Hematopoietic multipotent progenitor cell treated with erythropoietin and hydrocortisone succinate and interleukin-3 and kit ligand, for 4 days (in vitro differentiated cells): ENCODE measurements at places on chromosomes 5 and 9.

DNA sequence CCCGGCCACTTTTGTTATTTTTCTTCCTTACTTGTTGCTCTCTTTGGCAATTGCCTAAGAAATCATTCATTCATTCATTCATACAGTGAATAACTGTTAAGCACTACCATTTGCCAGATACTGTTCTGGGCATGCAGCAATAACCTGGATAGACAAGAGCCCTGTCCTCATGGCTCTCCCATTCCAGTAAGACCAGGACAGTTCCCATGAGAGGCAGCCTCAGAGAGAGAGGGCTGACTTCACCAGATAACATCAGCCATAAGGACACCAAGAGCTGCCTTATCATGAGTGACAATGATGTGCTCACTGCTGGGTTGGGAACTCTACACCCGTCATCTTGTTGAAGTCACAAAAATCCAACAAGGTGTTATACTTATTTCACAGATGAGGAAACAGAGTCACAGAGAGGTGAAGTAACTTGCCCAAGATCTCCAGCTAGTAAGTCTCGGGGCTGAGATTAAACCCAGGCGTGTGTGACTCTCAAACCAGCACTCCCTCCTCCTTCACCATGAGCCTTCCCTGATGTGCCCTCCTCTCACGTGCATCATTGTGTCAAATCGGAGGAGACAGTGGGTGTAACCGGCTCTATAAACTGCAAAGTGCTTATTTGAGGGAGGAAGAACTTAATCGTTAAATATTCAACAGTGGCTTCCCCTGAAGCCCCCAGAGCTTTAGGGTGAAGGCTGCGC, 61.1 kb upstream of the TBC1D2 start:
- no peak for DNase-seq

- DNase-seq = no peak
Measured at GRCh38 chr9:94853887-94854286, 127.4 kb downstream of the AOPEP start.

DNA sequence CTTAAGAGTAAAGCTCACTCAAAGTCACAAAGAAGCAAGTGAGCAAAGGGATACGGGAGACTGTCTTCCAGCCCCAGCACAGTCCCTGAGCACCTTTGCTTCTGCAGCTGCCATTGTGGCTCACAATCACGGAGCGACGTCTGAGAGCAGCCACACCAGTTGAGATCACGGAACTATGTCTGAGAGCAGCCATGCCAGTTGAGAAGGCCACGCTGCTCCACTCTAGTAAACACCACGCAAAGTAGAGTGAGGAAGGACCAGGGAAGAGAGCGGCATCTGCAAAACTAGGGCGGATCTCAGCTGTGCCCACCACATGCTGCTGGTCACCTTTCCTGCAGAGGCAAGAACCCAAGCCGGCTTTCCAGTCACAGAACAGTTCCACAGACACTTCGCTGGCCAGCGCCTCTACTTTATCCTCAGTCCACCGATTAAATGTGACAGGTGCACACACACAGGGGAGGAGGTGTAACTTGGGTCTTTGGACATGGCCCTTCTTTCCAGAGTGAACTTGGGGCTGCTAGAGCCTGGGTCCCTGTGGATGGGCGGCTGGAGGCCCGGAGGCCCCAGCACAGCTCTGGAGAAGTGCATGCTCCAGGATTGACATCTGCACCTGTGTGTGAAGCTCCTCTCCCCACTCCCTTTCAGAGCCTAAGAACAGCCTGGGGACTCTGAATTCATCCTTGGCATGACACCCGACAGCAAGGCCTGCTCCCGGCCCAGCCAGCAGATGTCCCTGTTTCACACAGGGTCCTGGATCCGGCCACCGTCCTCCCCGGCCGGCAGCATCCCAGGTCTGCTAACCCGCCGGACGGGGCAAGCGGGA, 324.9 kb upstream of the IRX4 start:
- peak; percentile 8 for DNase-seq

DNA sequence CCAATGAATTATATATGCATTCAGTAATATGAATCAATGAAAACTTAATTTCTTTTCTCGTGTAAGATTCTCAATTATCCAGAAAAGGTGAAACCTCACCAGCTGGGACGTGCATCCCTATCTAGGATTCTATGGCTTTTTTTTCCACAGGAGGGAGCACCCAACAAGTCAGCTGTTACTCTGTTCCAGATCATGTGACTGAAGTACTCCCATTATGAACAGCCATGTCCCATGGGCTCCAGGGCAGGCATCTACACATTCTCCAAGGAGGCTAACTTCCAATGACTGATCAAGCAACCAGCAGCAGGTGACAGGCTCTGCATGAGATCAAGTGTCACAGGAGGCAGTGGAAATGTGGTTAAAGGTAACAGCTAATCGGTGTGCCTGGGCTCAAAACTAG, 118.8 kb downstream of the ELAVL2 start:
- no peak for DNase-seq

GRCh38 chr5:60195083-60195482, 301.6 kb upstream of the PDE4D start:
- DNase-seq = no peak

DNA sequence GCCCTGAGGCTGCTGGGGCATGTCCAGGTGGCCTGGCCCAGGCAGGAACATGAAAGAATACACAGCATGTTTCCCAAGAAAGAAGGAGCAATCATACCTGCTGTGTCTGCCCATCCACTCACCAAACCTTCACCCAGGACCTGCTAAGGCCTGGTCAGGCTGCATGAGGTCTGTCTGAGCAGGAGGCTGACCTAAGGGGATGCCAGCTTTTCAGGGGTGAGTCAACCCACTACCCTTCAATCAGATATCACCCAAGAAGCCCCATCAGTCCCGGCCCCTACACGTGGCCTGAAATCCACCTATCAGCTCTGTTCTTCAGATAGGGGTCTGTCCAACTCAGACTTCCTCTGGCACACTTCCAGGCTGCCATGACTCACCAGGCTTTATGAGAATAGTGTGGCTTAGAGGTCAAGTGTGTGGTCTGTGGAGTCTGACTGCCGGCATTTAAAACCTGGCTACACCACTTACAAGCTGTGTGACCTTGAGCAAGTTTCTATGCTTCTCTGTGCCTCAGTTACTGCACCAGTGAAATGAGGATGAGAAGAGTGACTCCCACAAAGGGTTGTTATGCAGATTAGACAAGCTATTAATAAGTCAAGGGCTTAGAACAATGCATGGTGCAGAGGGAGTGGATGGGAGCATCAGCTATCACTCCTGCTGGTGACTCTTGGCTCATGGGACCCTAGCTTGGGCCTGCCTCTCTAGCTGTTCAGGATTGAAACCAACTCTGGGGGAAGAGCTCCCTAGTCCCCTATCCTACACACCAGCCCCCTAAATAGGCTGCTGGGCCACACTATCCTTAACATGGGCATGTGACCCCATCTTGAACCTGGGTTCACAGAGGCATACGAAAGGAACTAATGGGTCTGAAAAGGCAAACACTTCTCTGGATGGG, 130.3 kb downstream of the PAX5 start:
- peak; percentile 88 for DNase-seq

- DNase-seq = no peak
Measured at GRCh38 chr5:59164041-59164830, 581.4 kb downstream of the RAB3C start.

DNA sequence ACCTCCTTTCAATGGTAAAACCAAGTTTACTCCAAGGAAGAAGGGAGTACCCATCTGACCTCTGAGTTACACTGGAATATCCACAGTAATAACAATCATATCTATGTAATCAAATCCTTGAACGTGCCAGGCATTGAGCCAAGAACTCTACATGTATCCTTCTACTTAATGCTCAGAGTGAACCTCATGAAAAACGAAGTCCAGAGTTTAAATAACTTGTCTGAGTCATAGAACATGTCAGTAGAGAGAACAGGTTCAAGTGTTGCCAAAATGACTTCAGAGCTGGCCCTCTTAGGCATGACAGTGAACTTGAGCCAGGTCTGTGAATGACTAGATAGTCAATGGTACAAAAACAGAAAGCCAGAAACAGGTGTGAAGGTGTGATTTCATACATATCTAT, 164.1 kb upstream of the ZNF618 start:
- no peak for DNase-seq

DNA sequence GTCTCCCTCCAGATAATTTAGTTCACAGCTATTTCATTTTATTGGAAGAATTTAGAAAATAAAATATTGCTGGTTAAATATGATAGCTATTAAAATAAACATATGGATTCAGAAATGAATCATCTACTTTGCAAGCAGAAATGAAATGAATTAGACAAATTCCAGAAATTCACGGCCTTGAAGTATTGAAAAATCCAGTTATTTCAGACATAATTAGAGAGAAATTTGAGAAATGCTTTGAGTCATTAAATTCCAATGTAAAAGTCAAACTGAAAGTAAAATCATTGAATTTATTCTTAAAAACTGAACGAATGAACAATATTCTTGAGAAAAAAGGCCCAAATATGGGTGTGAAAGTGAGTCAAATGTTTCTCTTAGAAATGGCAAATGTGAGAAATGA, 632.6 kb upstream of the EDIL3 start:
- DNase-seq = no peak

- no peak for DNase-seq
Measured at GRCh38 chr9:134778156-134778555, 102.5 kb upstream of the FCN2 start.

DNA sequence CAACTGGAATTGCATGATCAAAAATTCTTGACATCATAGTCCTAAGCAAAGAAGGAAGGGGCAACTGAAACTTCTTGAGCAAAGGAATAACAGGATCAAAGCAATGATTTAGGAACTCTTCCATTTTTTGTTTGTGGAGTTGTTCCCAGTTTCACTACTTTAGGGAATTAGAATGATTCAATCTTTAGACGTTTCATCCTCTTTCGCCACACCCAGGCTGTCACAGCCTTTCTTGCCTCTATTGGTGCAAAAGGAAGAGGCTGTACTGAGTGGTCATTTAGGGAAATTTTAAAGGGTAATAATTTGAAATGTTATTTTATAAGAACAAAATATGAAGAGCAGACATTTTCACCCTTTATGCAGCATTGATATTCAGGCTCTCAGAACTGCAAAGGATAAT, 1026.0 kb upstream of the ARRDC3 start:
- DNase-seq = no peak

GRCh38 chr5:143229426-143229895, 174.0 kb downstream of the NR3C1 start:
- no peak for DNase-seq

DNA sequence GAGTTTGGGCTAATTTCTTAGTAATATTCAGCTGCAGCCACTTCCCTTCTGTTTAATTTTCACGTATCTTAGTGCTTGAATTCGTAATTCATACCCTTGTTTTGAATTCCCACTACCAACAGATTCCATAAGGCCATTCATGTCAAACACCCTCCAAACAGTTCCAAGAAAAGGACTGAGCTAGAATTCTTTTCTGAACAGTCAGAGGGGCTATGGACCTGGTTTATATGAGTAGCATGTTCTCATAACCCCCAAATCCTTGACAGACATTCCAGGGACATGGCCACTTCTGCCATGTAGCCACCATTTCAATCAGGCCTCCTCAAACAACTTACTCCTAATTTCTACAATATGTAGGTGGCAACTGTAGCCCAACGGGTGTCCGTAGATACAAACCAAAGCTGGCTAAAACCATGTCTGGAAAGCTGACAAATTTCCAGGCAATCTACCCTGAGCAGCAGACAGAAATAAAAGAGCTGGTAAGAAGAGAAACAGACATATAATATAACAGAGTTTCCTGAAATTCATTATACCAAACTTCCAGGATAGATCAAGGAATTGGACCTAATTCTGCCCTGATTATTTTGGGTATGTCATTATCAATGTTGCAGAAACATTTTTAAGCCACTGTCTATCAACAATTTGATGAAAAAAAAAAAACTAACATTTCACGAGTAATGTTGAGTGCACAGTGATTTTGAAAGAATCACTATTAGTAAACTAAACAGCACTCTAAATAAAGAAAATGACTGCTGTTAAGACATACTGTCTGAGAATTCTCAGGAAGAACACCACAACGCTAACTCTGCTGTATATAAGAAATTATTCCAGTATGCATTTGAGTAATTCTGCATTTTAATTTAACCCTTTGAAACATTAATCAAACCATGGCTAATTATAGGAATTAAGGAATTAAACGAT, 40.7 kb downstream of the EBF1 start:
- DNase-seq = no peak

DNA sequence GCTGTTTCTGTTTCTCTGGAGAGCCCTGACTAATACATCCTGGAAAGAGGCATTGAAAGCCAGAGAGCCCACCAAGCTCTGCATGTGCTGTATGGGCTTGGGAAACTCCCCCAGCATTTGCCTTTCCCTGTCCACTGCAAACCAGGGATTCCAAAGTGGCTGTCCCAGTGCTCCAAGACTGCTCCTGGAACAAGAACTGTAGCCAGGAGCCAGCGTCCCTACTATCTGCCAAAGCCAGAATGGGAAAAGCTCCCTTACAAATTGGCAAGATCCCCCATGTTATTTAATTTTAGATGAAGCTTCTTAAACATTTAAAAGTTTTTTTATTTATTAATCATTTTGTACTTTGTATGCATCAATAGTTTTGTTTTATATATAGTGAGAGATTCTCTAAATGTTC, 263.2 kb downstream of the GABRB2 start:
- no peak for DNase-seq

- DNase-seq = no peak
Measured at GRCh38 chr5:125836256-125836655, 587.0 kb upstream of the GRAMD2B start.

GRCh38 chr5:31130676-31131075, 62.8 kb upstream of the CDH6 start:
- no peak for DNase-seq

- no peak for DNase-seq
Measured at GRCh38 chr5:116536316-116537083, 38.1 kb downstream of the SEMA6A start.

- no peak for DNase-seq
Measured at GRCh38 chr5:159450417-159450816, 120.1 kb upstream of the IL12B start.

DNA sequence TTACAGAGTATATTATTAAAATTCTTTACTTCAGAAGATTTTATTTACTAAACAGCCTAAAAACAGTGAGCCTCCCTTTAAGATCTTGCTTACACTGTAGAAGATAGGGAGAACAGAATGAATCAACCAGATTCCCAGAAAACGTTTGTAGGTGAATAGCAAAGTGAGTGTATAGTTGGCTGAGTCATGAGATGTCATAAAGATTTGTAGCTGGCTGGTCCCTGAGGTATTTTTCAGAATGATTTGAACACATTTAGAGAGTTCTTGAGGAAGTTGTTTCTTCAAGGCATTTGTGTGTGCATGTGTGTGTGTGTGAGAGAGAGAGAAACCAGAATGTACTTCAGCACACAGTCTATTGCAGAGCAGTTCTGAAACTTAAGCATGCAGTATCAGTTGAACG, 159.4 kb upstream of the PRR16 start:
- DNase-seq = peak; percentile 42

DNA sequence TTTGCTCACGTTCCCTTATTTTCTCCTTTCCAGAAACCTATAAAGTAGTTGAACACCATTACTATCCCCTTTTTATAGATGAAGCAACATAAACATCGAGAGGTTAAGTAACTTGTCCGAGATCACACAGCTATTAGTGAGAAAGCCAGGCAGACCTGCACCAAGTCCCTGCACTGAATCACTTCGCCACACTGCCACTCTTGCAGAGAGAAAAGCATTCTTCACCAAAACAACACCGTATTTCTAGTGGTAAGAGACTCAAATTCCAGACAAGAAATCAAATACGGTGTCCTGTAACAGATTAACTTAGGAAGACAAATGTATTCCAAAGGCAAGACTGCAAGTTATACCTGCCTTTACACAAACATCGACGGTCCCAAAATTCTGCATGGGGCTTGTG, 82.0 kb upstream of the DMRT1 start:
- no peak for DNase-seq
